ENCODE measurements at places on chromosomes 4 and X.

- DNase-seq = no peak
Measured at GRCh38 chr4:159006202-159006601, 96.7 kb upstream of the RAPGEF2 start.

DNA sequence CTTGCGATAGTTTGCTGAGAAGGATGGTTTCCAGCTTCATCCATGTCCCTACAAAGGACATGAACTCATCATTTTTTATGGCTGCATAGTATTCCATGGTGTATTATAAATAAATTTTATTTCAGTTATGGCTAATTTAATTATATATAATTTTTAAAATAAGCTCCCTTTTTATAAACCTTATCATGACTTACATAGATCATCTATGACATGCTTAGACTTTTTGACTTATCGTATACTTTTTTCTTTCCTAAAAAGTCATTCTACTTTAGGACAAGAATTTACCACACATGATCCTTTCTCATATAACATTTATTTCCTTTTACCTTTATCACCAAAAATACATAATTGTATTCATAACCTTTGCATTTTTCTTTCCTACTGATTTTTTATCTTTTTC, 376.5 kb downstream of the CCSER1 start:
- no peak for DNase-seq

DNA sequence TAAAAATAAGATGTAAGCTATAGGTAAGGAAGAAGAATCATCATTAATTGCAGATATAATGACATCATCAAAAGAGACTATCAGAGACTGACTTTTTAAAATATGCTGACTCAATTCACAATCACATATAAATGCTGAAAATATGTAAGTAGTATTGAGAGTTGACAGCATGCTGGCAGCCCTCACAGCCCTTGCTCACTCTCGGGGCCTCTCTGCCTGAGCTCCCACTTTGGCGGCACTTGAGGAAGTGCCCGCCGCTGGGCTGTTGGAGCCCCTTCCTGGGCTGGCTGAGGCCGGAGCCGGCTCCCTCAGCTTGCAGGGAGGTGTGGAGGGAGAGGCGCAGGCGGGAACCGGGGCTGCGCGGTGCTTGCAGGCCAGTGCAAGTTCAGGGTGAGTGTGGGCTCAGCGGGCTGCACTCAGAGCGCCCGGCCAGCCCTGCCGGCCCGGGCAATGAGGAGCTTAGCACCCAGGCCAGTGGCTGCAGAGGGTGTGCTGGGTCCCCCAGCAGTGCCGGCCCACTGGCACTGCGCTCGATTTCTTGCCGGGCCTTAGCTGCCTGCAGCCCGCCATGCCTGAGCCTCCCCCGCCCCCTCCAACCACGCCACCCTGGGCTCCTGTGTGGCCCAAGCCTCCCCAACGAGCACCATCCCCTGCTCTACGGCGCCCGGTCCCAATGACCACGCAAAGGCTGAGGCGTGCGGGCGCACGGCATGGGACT, 68.9 kb downstream of the RAB28 start:
- DNase-seq = no peak

- DNase-seq = no peak
Measured at GRCh38 chr4:589219-589963, 13.3 kb upstream of the TMEM271 start.

GRCh38 chr4:152709675-152710438, 30.1 kb upstream of the TMEM154 start:
- no peak for DNase-seq

- DNase-seq = no peak
Measured at GRCh38 chr4:4416981-4417380, 30.1 kb downstream of the NSG1 start.

DNA sequence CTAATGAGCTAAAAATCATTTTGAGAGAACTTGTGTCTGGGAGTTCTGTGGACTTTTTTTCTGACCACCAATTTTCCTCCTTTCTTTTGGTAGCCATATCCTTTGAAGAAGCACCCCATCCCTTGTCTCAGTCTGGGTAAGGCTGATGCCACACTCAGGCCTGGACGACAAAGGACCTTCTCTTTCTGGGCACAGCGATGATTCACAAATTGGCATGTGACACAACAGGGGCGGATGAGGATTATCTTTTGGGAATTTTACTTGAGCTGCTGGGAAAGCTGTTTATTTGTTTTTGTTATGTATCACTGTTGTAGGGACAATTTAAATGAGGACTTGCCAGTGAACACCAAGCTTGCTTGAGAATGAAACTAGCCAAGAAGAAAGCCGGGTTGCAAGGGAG, 233.4 kb upstream of the HAND2 start:
- no peak for DNase-seq

DNA sequence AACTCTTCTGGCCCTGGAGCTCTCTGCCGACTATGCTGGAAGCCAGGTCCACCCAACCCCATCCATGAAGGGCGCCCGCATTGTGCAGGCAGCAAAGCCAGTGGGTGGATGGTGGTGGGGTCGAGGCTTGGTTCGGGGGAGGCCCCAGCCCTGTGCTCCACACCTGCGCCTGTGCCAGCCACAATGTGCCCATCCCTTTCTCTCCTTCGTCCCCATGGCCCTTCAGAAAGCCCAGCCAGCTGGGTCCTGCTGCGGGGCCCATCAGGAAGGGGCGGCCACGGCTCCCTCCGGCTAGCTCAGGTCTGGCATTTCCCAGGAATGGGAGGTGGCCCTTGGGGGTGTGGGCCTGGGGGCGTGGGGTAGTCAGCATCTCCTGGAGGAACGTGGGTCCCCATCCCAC, 91.6 kb downstream of the HMX1 start:
- DNase-seq = no peak

DNA sequence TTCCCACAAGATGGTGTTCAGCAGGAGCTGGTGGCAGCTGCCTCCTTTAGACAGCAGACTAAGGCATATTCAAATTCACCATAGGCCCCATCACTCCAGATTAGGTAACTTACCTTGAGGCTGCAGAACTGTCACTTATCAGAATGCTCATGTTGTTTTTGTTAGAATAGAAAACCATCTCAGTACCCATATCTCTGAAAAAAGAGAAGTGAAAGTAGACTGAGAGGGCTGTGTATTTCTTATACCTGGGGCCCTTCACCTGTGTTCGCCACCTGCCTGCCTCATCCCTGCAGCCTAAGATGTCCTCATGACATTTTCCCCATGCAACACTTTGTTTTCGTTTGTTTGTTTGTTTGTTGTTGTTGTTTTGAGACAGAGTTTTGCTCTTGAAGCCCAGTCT, 32.9 kb upstream of the SPRY1 start:
- DNase-seq = no peak

GRCh38 chr4:80393246-80393969, 57.9 kb downstream of the CFAP299 start:
- DNase-seq = no peak

DNA sequence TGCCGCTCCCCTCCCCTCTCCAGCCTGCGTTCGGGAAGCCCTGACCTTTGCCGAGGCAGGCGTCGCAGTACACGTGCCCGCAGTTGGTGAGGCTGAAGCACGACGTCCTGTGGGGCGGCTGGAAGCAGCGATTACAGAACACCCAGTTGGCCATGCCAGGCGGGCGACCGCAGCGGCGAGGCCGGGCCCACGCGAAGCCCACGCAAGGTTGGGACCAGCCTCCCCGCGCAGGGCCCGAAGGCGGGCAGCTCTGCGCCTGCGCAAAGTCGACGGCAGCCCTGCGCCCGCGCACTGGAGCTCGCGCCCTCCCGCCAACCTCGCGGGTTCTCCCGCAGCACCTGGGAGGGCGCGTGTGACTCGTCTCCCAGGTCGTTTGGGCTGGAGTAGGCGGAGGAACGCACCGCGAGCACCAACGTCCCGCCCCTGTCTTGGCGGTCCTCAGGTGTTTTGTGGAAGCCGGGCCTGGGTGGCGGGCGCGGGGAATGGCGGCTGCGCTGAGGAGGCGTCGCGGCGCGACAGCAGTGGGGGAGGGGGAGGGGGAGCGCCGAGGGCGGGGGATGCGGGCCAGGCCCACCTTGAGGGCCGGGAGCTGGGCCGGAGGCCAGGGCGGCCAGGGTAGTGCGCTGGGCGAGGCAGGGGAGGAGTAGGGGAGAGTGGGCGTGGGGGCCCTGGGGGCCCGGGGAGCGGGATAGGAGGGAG, at the start of gene RNF212:
Gene RNF212 (minus strand): TSS at position 254 of the 699 bp plus-strand sequence. CDS start 100 bp downstream, at position 154.
- peak; percentile 51 for DNase-seq

DNA sequence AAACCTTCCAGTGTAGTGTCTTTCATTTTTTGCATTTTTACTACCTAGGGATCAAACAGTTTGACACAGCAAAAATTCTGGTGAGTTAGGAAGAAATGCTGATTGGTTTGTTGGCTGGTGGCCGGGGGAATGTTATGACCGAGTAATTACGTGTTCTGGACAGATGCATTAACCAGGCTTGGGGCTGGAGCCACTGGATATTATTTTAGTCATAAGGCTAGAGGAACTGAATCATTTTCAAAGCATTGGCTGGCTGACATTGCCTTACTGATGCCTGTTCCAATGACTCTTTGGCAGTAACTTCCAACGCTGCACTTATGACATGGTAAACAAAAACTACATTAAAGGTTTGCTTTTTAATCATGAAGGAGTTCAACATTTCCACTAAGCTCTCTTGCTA, 84.6 kb downstream of the FBXO8 start:
- no peak for DNase-seq

GRCh38 chrX:132631579-132632232, 142.9 kb upstream of the MBNL3 start:
- DNase-seq = peak; percentile 28
